Transverse colon (tissue), 4 donors: ENCODE measurements at places on chromosomes 16 and 17. TPM values are rescaled to one million over a fixed set of nuclear protein-coding genes. Genes with fewer than 3 reads are reported as not detected.

DNA sequence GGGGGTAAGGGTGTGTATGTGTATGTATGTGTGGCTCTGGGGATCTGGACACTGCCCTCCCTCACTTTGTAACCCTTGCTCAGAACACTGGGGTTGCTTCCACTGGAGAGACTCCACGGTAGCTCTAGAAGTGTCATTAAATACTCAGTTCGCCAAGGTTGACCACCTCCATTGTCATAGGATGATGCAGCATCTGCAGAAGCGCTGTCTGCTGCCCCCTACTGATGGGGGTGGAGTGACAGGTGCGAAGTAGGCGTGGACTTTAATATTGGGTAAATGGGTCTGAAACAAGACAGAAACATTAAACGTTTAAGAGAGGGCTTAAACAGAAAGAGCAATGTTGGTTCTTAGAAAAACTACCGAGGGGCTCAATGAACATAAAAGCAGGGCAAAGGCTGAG is 35.5 kb upstream of the STAC2 start:
- DNase-seq: no peak

DNA sequence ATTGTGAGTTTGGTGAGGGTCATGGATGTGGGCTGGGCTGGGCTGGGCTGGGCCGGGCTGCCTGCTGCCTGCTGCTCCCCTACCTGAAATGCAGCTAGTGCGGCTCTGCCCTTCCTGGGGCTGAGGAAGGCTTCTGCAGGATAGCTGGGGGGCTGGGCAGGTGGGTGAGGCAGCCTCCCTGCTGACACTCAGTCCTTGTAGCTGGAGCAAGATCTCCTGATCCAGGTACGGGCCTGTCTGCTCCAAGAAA is 4.7 kb downstream of the RPL13 start:
- peak; percentile 60 for DNase-seq

DNA sequence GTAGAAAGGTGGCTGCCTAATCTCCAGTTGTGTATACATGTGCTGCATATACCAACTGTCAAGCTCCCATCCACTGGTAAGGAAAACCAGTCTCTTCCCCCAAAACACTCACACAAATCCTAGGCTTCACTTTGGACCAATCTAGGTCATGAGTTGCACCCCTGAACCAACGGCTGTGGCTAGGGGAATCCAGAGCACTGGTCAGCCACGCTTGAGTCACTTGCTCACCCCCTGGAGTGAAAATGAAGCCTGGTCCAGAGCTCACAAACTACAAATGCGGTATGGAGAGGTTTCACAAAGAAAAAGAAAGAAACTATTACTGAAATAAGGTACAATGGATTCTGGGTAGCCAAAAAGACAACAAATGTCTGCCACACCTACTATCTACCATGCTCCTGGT is 66.1 kb upstream of the NLK start:
- DNase-seq: no peak

DNA sequence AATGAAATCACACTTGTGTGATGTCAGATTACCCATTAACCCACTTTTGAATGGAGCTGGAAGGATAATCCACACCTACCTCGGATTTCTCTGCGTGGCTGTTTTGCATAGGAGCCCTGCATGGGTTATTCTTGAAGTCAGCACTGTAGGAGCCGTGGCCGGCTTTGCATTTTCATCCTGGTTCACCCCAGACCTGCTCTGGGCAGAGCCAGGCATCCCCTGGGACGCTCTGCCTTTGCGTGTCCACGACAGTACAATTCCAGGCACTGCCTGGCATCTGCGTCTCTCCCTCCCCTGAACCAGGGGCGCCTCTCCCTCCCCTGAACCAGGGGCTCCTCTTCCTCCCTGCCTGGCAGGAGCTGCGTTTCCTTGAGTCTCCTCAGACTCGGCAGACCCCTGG is 29.7 kb upstream of the ZNF750 start:
- DNase-seq: no peak

Gene TNP2
- not detected for total RNA-seq

Gene TPSB2
- total RNA-seq: 19.4 TPM
